NCI-H146 (cell line): ENCODE measurements at places on chromosomes 3 and 15.

DNA sequence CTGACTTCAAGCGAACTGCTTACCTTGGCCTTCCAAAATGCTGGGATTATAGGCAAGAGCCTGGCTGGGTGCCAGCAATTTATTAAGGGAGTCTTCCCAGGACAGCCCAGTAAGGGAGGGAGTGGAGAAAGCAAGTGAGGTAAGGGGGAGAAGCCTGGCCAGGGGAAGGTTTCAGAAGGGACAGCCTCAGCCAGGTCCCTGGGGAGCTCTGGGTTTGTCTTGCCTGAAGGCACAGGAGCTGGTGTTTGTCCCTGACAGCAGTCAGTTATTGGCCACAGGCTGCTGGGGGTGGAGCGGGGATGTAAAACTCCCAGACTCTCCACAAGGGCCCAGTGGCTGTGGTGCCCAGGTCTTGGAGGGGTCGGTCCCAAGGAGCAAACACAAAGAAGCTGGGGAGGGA lies 33.0 kb upstream of the CDCP1 start:
- no peak for DNase-seq

DNA sequence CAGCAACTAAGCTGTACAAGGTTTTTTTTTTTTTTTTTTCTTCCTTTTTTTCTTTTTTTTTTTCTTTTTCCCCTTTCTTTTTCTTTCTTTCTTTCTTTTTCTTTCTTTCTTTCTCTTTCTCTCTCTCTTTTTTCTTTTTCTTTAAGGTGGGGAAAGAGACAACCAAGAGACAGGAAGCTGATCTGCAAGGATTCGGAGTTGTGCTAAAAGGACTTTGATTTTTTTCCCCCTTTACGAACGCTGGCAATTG lies 148 bp downstream of the RBMS3 start:
- DNase-seq: no peak

- DNase-seq: no peak
Measured at GRCh38 chr3:37145611-37146010, 28.8 kb downstream of the LRRFIP2 start.

DNA sequence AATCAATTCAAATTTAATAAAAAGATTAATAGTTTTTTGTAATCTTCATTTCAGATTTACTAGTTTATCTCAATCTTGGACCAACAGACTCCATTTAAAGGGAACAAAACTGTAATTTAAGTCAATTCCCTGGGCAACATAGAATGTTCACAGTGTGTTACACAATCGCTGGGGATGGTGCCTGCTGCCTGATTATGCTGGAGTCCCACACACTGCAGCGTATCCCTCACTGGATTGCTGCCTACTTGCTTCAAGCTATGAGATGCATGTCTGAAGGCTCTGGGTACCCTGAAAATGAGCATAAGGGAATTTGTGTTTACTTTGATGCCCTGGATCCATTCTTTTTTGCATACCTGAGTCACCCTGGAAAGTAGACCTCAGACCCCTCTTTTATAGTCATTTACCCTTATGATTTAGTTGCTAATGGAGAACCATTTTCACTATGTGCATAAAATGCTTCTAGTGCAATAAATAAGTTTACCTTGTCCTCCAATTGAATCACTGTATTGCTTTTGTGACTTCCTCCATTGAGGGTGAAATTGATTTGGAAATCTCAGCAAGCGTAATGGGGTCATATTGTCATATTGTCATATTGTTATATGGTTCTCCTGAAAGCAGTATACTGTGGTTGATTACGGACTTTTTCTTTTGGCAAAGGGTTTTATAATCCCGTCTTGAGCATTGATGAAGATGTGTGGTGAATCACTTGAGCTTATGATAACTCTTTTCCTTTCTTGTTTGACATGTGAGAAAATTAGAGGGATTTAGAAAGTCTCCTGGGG lies 35.9 kb downstream of the ITPR1 start:
- DNase-seq: no peak

GRCh38 chr15:75030023-75030413 lies 6.6 kb downstream of the PPCDC start:
- no peak for DNase-seq
